Tongue (tissue), 3 donors: ENCODE measurements at places on chromosomes 6 and 20. TPM values are rescaled to one million over a fixed set of nuclear protein-coding genes. Genes with fewer than 3 reads are reported as not detected.
A peak's percentile ranks its signal among the peaks of the same experiment; 100 is the strongest.

DNA sequence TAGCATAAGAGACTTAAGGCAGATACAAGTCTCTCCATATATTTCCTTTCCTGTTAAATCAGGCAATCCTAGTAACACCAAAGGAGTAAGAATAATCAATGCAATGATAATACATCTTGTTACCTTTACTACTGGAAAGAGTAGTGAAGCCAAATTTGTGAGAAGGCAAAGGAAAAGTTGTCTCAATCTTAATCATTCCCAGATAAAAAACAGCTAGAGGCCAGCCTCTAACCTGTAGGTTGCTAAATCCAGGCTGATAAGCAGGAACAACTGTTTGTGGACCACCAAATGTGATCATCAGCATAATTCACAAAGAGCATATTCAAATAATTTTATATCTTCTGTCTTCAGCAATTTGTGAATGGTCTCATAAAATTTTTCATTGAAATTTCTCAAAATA lies 189.2 kb upstream of the ADGRB3 start:
- DNase-seq: no peak

- DNase-seq: no peak
Observed at GRCh38 chr6:23851522-23851921, 274.5 kb upstream of the NRSN1 start.

PCSK2 gene
- total RNA-seq: 0.72 TPM

DNA sequence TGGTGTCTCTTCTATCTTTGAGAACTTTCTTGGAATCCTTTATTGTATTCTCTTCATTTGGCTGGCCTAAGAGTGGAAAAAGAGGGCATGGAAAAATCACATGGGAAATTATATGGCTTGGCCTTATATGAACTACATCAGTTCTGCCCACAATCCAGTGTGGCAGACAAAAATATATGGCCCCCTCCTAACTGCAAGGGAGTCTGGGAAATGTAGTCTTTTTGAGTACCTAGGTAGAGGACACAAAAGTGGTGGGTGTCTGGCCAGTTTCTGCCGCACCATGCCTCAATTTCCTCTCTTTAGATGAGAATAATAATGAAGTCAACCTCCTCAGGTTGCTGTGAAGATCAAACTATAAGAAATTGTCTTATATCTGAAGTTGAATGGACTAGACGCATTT lies 109.3 kb downstream of the SCP2D1 start:
- no peak for DNase-seq

BPIFB4 gene
- total RNA-seq: 0.62 TPM

DNA sequence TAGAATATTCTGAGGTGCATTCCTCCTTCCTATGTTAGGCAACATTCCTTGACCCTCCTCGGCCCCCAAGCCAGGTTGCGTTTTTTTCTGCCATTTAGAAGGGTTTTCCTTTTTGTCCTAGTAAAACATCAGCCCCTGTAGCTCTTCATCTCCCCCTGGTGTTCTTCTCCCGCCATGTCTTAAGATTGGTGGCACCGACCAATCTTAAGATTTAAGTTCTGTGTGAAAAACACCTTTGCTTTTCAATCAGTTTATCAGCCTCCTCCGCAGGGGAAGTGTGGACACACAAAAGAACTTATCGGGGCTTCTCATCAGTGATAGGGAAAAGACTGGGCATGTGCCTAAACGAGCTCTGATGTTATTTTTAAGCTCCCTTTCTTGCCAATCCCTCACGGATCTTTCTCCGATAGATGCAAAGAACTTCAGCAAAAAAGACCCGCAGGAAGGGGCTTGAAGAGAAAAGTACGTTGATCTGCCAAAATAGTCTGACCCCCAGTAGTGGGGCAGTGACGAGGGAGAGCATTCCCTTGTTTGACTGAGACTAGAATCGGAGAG lies 719 bp upstream of the EDN1 start:
- DNase-seq: peak; percentile 46

- no peak for DNase-seq
Observed at GRCh38 chr6:144500892-144501291, 215.8 kb downstream of the UTRN start.

GRCh38 chr6:93341900-93342613 lies 77.3 kb downstream of the EPHA7 start:
- no peak for DNase-seq

DNA sequence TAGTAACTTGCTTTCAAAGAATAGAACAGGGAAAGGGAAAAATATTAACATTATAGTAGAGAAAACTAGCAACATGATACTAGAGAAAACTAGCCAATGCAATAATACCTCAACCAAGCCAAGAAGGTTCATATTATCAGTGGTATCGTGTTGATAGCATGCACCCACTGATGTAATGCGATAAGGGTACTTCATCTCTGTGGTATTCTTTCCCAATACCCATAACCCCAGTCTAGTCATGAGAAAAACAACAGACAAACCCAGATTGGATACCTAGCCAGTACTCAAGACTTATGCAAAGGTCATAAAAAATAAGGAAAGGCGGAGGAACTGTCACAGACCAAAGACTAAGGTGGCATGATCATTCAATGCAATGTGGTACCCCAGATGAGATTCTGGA lies 21.0 kb downstream of the BLOC1S5 start:
- no peak for DNase-seq

GRCh38 chr6:146887447-146888077 lies 288.8 kb downstream of the ADGB start:
- no peak for DNase-seq

TTLL9 gene
- total RNA-seq: 1.0 TPM

HSPA1A gene
- 698 TPM for total RNA-seq

DNA sequence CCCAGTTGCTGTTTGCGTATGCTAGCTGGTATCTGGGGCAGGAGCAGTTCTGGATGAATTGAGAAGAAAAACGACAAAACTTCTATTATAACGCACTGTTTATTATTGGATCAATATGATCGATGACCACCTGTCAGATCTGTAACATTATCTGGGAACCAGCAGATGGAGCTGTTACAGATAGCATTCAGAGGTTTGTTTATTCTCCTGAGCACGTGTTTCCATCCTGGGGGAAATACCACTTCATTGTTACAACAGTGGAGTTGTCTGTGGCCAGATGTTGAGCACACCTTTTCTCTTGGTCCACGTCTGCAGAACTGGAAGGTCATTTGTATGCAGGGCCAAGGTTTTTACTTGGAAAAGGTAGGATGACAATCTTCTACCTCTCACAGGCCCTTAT lies 16.0 kb upstream of the NKX2-2 start:
- DNase-seq: no peak

ASIP gene
- total RNA-seq: not detected

MED20 gene
- 26.6 TPM for total RNA-seq

GRCh38 chr6:158028876-158029275 lies 47.2 kb downstream of the SYNJ2 start:
- no peak for DNase-seq

GRCh38 chr6:56944661-56945060 lies 10.2 kb upstream of the BEND6 start:
- DNase-seq: no peak

DNA sequence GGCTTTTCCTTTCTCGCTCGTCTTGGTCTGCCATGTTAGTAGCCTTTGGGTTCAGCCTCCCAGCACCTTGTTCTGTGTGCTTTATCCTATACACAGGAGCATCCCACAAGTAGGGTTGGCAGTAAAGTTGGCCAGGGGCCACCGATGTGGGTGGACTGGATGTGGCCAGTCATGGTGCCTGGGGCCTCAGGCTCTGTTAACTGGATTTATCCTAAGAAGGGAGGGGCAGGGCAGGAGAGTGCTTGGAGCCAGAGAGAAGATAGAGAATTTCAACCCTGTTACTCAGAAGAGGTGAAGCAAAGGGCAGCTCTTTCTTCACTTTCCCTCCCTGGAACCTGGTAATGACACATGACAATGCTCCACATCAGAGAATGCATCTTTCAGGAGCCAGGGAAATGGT lies 14.1 kb upstream of the SIRPB2 start:
- no peak for DNase-seq

- DNase-seq: no peak
Observed at GRCh38 chr20:59137532-59137931, 26.1 kb upstream of the ZNF831 start.

- peak; percentile 79 for DNase-seq
Observed at GRCh38 chr6:1131285-1132079, 180.4 kb upstream of the FOXQ1 start.

DNA sequence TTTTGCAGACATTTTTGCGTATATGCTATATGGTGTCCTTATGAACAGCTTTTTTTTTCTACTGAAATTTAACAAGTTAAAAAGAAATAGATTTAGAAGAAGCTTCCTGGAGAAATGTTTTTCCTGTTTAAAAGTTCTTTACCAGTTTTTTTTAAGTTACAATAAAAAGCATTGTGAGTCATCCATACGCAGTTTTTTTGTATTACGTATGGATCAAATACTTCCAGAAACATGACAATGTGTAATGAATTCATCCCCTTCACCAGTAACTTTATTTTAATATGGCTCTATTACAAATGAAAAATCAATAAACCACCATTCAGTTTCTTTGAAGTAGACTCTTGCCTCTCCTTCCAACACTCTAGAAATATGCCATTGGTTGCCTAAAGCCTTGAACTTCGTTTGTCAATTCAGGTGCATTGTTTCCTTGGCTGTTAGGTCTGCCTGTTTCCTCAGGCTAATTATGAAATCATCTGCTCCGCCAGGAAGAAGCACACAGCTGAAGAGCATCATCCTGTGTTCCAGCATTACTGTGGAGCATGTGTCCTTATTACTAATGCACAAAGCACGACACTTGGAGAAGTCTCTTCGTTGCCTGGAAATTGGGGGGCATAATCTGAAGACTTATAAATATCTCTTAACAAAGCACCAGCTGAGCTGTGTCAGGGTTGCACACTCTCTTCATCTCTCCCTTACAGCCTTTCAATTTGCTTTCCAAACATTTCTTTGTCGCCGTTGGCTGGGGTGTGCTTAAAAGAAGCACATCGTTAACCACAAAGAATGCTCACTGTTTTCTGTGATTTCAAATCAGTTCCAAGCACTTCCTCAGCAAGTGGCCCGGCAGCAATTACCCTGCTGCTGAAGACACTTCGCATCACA lies 9.6 kb downstream of the MOXD1 start:
- peak; percentile 63 for DNase-seq

HAO1 gene
- not detected for total RNA-seq

GRCh38 chr20:47318586-47319516 lies 37.6 kb downstream of the ZMYND8 start:
- peak; percentile 76 for DNase-seq

DNA sequence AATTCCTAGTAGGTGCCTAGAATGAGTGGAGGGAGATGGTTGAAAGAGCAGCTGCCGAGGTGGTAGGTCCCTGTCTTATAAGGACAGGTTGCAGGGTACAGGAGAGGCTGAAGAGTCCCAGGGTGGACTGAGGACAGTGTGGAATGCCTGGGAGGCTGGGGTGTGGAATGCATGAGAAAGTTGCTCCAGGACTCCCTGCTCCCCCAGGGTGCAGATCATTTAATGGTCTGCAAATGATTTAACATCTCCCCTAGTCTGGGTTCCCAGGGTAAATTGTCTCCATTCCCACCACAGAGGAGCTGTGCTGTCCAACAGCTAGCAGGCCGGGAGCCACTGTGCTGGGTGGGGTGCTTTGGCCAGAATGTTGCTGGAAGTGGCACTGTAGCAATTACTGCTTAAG lies 76.0 kb downstream of the CD83 start:
- DNase-seq: no peak

MTFR2 gene
- total RNA-seq: 1.9 TPM

GRCh38 chr6:130955755-130956154 lies 107.3 kb downstream of the EPB41L2 start:
- DNase-seq: no peak

DNA sequence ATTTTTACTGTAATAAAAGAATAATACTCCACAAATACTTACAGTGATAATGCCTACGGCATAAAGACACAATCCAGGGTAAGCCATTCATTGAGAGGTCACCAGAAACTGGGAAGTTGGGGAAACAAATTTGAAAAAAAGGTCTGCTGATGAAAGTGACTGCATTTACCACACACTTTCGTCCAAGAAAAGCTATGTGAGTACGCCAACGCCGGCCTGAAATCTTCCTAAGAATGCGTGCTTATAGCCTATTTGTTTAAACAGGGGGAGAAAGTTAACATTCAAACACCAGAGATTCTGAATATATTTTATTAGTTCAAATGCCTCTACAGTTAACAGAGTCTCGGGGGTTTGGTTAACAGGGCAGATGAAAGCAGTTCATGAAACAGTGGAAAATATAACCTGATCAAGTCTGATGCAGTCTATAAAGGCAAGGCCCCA lies 657 bp upstream of the LTV1 start:
- DNase-seq: no peak

KCNQ5 gene
- 6.5 TPM for total RNA-seq
